Epithelial cell of proximal tubule (primary cell): ENCODE measurements at places on chromosomes 7 and 10. TPM values are rescaled to one million over a fixed set of nuclear protein-coding genes. Genes with fewer than 3 reads are reported as not detected.

- no peak for DNase-seq
These were observed 12.2 kb upstream of the HYCC1 start for GRCh38 chr7:23026164-23026563.

DNA sequence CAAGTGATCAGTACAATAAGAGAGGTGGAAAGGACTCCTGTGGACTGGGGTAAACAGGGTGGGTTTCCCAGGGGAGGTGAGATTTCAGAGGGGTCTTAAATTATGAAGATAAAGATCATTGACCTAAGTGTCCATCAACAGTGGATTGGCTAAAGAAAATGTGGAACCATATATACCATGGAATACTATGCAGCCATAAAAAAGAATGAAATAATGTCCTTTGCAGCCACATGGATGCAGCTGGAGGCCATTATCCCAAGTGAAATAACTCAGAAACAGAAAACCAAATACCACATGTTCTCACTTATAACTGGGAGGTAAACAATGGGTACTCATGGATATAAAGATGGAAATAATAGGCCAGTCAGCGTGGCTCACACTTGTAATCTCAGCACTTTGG is 28.9 kb upstream of the CUX1 start:
- no peak for DNase-seq

- no peak for DNase-seq
These were observed 208.5 kb downstream of the EBF3 start for GRCh38 chr10:129755621-129756020.

DNA sequence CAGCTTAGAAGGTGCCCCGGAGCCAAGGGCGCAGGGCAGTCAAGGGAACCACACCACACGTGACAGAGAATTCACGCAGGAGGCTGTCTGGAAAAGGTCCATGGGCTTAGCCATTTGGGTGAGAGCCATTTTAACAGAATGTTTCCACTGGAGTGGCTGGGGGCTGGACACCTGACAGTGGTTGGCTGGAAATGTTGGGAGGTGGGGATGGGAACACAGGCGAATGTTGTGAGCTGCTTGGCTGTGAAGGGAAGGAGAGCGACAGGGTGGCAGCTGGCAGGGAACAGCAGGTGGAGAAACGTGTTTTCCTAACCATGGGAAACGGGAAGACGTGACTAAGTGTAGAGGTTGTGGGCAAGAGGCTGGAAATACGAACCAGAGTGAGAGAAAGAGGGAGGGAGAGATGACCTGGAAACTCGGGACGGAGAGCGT is 100.5 kb upstream of the ZNF32 start:
- DNase-seq, result no peak

DNA sequence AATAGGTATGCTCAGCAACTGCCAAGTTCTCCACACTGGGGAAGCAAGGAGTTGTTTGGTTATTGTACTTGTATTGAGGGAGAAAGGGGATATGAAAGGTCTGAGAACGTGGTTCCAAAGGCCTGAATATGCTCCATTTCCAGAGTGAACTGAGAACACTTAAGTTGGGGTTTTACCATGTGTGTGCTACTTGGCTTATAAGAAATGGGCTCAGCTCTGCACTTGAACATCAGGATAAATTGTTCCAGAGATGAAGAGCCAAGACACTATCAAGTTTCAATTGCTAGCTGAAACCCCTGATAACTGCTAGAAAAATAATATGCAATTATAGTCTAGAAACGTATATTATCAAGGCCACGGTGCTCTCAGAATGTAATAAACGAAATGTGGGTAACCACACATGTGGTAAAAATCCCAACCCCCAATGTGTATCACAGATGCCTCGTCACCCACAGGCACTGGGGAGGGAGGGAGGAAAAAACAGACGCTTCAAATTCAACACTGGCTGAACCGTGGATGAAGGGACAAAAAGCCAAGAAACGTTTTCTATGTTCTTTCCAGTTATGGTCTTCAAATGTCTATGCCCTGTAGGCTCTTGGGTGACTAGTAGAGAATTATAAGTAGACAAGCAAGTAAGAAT is 16.3 kb downstream of the ELMO1 start:
- DNase-seq, result no peak

GRCh38 chr10:77983384-77984341 is 45.7 kb downstream of the POLR3A start:
- DNase-seq, result no peak

The ZPBP gene
- not detected in 2 replicates for total RNA-seq

The RGS10 gene
- total RNA-seq, result 85.9 and 95.1 TPM in 2 replicates

The OR2A42 gene
- not detected in 2 replicates for total RNA-seq
